ENCODE measurements at places on chromosomes 11 and 22.

GRCh38 chr11:65861533-65862183 lies 1.4 kb downstream of the MUS81 start:
- DNase-seq = no peak

DNA sequence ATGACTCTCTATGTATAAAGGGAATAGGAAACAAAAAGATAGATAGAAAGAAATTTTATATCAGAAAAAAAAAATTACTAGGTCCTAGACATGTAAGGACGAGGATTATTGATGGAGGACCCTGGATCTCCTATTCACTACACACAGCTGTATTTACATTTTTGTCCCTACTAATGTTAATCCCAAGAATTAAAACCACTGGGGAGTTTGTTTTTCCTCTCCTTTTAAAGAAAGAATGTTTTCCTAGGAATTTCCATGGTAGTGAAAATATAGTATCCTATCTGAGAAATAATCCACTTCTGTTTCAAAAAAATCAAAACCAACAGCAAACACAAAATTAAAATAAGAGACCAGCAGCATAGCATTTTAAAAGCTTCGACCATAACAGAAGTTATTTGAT lies 41.1 kb downstream of the PDGFD start:
- DNase-seq = no peak

- DNase-seq = peak; percentile 71
These were observed 144.7 kb downstream of the ENTHD1 start for GRCh38 chr22:39748877-39749276.

DNA sequence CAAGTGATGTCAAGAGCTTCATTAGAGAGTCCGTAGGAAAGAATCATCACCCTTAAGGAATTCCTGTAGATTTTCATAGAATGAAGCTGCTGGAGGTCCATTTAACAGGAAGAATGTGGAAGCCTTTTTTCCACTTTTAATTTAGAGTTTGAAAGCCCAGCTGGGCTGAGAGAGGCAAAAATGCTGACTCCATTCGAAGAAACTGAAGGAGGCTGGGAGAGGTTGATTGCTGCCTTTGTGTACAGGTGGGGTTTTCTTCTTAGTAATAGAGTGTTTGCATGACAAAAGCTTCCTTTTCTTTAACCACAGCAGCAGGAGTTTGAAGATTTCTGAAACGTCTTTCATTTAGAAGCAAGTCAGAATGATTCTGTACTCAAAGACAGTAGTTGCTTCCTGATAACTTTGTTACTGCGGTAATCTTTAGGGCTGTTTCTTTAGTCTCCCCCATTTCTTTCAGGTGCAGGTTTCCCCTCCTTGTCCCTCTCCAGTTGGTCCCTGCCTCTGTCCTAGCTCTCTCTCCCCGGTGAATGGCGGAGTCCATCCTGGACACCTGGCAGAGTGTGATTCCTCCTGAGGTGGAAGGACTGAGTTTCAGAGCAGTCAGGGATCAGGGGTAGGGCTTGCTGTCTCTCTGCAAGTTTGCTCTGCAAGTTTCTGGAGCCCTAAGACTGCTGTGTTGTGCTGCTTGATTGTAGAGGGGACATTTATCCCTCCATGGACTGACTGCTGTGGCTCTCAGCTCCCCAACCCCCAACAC lies 166.2 kb downstream of the LDLRAD3 start:
- DNase-seq = no peak

GRCh38 chr11:34909415-34909814 lies 6.8 kb downstream of the APIP start:
- no peak for DNase-seq

GRCh38 chr11:35058669-35059434 lies 80.1 kb upstream of the CD44 start:
- DNase-seq = no peak

- DNase-seq = no peak
These were observed 11.8 kb upstream of the MAPK11 start for GRCh38 chr22:50281957-50282356.

GRCh38 chr11:11988681-11989261 lies 19.7 kb downstream of the DKK3 start:
- DNase-seq = no peak

DNA sequence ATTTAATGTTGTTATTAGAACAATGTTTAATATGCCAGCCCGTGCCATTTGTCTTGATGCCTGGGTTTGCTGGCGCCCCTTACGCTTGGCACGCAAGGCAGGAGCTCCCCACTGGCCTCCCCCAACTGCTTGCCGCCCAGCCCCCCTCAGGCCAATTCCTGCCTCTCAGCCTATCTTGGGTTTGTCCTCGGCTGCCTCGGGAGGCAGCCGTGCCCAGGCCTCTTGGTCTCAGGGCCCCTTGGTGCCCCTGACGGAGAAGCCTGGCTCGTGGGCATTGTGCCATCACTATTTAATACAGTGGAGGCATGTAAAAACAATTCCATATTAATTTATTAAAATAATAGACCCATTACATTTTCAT lies 119.8 kb downstream of the KCNQ1OT1 start:
- DNase-seq = no peak

DNA sequence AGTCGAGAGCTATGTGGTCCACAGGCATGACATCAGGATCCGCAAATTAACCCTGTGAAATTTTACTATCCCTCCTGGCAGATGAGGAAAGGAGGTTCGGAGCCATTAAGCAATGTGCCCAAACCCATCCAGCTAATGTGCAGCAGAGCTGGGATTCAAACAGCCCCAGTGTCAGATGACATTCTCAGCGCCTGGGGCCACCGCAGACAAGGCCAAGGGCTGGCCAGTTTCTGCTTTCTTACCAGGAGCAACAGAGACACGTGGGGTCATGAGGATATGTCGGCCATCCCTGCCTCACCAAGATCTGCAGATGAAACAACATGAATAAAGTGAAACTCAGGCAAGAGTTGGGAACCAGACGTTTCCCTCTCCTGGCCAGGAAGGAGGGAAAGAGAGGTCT lies 110.2 kb downstream of the TENM4 start:
- DNase-seq = no peak

DNA sequence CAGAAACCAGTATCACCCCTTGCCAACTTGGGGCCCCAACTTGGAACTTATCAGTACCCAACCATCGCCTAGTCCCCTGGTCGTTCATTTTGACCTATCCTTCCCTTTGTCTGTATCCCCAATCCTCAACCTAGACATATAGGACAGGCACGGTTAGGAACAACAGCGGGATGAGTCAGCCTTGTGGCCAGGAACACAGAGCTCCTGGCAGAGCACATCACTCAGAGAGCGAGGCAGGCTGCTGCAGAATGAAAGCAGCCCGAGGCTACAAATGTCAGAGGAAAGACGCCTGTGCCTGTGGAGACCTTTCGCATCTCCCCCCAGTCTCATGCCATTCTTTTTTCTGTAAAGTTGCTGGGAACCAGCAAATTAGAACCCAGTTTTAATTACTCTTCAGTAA lies 14.6 kb downstream of the DKK3 start:
- no peak for DNase-seq

DNA sequence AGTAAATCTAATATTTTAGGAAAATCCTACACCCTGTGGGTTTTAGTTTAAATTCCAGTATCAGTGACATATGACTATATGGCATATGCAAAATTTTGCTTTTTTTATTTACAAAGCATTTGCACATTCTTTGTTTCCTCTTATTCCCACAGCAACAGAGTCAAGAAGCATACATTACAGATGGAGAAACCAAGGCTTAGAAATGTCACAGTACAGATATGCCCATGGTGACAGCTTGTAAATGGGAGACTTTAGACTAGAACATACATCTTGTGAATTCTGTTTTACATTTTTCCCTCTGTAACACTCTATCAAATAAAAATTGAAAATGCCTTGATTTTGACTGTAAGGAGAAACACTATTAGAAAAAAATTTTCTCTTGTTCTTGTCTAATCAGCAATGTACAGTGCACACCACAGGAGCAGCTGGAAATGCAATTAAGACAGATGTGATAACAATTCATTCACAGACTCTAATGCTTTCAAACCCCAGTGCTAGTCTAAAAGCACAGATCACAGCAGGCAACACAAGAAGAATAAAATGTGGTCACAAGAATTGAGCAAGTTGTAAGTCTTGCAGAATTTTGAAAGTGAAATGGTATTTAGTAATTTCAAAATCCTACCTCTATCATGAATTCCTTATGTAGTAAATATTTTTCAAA lies 375.9 kb downstream of the LUZP2 start:
- no peak for DNase-seq

GRCh38 chr11:130023204-130023603 lies 20.6 kb upstream of the PRDM10 start:
- DNase-seq = no peak

GRCh38 chr11:115075356-115075755 lies 397.0 kb downstream of the NXPE2 start:
- DNase-seq = no peak

DNA sequence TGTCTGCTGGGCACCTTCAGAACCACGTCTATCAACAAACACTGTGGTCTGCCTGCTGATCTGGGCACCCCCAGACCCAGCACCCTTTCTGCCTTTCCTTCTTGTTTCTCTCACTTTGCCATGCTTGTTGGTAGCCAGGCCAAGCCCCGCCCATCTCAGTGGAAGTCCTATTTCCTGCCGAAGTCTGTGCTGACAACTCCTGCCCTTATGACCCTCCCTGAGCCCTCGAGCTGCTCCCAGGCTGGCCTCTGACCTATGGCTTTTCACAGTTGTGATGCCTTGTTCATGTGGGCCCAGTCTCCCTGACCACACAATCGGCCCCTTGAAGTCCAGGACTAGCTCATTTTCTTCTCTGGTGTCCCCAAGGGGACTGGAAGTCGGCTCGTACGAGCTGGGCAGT lies 132.1 kb downstream of the DSCAML1 start:
- no peak for DNase-seq

DNA sequence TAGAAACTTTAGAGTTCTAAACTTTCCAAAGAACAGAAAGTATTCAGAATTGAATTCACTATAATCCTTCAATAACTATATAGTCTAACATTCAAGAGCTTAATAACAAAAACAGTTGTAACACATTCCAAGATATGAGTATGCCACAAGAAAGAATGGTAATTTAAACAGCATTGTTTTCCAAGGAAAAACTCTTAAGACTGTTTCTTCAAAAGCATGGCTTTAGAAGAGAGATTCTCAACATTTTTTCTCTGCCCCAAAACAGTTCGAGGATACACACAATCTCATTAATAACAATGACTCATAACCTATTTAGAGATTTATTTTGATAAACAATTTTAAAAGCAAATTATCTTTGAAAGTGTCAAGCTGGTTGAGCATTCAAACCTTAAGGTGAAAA lies 16.7 kb upstream of the ARHGAP32 start:
- DNase-seq = no peak

DNA sequence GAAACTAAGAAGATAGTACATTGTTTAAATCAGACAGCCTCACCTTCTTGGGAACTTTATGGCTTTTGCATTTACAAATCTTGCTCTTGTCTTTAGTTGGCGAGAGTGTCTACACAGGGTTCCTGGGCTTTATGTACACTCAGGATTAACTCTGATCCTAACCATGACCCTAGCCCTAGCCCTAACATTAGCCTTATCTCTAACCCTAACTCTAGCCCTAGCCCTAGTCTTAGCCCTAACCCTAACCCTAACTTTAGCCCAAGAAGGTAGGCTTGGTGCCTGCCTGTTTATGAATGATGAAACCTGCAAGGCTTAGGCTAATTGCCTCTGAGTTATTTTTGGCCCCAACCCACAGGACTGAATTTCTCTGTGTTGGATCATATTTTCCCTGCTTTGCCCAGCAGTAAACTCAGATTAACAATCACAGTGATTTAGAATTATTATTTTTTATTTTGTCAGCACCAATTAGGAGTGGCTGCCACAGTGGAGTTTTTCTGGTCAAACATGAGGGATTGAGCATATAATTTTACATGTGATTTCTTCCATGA lies 44.1 kb upstream of the OR9Q1 start:
- DNase-seq = no peak

- DNase-seq = no peak
These were observed 1.5 kb downstream of the DBX1 start for GRCh38 chr11:20158597-20159257.

- DNase-seq = no peak
These were observed 84.4 kb downstream of the CD44 start for GRCh38 chr11:35223371-35223796.

GRCh38 chr22:49111085-49111484 lies 716.6 kb downstream of the BRD1 start:
- no peak for DNase-seq

DNA sequence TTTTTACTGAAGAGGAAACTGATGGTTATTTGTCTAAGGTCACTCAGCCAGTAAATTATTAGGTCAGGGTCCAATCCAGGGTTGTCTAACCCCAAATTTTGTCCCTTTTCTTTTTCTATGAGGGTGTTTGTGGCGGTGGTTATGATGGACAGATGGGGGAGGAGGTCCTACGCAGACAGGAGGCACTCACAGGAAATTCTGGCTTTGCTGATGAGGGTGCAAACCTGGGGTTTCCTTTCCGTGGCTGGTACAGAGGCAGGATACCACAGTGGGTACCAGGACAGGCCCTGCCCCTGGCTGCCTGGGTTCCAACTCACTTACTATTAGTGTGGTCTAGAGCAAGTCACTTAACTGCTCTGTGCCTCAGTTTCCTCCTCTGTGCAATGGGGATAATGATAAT lies 91.0 kb downstream of the RRM1 start:
- no peak for DNase-seq

DNA sequence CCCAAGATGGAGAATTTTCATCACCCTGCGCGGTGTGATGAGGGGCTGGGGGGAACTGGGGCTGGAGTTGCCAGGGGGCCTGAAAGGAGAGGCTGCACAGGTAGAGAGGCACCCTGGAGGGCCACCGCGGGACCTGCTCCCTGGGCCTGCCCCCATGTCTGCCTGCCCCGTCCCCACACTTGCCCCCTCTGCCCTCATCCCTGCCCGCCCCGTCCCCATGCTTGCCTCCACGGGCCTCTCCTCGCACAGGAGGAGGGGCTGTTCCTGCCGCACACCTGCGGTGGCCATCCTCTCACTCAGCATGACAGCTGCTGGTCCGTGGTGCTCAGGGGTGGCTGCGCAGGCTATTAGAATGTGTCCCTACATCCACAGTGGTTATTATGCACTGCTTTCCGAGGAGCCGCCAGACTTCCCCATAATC lies 43.5 kb downstream of the LINC01488 start:
- DNase-seq = no peak

DNA sequence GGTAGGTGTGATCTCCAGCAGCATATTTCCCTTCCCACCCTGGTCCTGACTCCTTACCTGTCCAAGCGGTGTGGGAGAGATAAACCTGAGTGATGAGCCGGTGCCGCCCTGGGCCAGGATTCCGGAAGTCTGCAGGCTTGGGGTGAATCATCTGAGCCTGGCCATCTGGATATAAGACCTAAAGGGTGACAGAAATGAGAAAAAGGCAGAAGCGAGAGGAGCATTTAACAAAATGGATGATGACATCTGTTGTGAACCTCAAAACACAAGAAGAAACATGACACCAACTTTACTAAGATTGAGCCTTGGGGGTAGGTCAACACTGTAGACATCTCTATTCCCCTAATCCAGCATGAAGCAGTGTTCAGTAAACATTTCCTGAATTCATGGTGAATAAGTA lies 62.8 kb downstream of the AAMDC start:
- DNase-seq = no peak

Measured in NCI-H345 (cell line).